ENCODE measurements at places on chromosomes 11 and 22.

DNA sequence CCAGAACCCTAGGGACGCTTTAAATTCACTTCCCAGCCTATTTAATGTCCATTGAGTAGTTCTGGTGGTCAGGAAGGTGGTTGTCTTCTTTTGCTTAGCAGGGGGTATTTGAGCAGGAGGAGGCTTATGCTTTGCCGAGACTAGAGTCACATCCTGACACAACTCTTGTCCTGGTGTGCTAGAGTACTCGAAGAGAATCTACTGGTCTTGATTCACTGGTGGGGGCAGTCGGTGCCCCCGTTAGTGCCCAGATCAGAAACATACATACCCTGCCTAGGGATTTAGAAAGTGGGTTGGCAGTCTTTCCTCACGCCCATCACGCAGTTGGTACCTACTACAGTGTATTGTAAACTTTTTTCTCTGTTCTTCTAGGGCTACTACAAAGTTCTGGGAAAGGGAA lies 2.7 kb downstream of the RPL27A start:
- no peak for DNase-seq

- DNase-seq = no peak
Measured at GRCh38 chr22:49965091-49966040, 4.8 kb downstream of the PIM3 start.

DNA sequence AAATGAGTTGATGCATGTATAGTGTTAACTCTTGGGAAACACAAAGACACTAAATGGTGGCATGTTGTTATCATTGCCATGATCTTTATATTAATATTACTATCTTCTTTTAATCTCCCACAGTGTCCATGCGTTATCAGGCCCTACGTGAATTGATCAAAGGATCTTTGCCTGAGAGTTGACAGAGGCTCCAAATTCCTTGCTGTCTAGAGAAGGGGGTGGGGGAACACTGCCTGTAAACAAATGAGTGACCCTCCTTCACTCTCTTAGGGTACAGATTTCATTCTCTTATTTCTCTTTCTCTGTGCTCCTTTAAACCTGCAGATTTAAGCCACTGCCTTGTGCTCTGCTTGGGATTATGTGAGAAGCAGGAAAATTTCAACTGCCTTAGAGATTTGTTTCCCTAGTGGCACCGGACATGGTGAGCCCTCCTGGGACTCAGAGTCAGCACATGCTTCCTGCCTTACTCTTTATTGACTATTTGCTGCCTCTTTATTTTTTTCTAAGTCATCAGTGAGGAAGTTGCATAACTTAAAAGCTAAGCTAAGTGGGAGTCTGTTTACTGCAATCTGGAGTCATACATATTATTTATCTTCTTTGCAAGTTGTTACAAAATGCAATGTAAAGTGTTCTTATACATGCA lies 122.9 kb downstream of the MAML2 start:
- no peak for DNase-seq

DNA sequence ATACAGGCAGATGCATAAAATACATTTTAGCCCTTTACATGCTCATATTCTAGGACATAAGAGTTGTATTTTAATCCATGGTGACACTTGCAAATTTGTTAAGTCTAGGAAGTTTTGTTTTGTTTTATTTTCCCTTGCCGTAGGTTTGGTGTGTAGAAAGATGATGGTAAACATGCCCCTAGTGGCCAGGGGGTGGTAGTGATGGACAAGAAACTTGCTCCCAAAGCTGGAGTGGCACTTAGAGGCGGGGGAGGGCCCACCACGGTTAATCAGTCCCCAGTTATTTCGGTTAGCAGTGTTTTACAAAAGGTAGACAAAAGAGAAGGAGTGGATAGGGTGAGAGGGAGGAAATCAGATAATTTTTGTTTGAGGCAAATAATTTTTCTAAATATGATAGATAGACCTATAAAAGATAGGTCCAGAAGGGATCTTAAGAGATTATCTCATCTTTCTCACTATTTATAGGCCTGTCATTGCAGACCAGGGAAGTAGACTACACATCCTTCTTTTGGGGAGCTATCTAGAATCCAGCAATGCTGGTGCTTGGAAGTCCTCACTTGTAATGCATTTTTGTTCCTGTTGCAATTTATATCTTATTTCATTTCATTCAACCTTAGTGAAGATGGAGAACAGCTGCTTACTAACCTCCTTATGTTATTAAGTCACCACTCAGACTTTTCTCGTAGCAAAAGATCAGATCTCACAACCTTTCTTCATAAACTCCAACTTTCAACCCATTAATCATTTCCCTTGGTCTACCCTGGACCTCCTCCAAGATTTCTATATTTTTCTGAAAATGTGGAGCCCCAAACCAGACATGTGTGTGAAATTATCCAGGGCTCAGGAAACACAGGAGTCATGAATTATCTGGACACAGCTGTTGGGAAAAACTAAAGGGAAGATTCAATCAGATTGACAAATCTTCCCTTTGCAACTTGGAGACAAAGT lies 5.9 kb upstream of the BDNF start:
- DNase-seq = no peak

DNA sequence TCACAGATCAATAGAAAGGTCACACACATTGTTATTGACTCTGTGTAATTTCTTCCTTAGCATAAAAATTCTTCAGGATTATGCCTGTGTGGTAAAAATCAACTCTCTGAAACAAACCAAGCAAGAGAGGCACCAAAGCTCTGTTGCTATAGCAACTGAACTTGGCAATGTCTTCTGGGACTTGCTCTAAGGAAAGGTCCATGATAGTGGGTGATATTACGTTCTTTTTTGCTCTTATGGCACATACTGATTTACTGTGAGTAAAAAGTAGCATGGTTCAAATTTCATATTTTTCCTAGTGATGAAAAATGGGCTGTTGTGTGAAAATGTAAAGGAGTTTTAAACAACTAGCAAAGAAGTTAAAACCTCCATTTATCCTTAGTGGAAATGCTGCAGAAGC lies 66.4 kb downstream of the SVIP start:
- DNase-seq = no peak

DNA sequence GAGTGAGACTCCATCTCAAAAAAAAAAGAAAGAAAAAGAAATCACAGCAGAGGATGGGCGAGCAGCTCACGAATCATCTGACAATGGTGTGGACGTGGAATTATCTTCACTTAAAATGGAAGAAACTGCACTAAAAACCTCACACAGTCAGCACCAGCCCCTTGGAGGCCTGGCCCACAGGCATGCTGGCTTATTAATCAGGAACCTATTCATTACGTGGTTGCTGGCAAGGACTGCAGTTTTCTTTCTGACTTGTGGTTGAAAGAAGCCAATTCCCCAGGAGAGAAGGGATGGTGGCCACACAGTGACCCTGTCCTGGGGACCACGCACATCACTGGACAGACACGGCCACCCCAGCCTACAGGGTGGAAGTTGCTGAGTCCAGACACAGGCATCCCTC lies 401.1 kb downstream of the CTTN start:
- DNase-seq = no peak

GRCh38 chr22:36391638-36392037 lies 3.9 kb upstream of the MYH9 start:
- no peak for DNase-seq

DNA sequence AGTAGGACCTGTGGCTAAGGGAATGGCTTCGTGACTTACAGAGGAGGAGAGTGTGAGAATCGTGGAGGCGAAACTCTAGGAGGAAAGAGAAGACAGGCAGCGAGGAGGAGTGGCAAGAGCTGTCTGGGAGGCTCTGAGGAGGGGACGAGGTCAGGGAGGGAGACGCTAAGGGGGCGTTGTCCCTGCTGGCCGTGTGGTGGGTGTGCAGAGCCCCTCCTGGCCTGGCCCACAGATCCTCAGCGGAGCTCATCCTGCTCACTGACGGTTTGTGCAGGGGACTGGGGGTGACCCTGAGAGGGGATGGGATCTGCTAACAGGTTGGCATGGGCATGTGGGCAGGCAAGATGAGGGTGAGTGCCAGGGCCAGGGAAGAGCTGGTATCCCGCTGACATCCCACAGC lies 56.5 kb upstream of the PRR5 start:
- no peak for DNase-seq

DNA sequence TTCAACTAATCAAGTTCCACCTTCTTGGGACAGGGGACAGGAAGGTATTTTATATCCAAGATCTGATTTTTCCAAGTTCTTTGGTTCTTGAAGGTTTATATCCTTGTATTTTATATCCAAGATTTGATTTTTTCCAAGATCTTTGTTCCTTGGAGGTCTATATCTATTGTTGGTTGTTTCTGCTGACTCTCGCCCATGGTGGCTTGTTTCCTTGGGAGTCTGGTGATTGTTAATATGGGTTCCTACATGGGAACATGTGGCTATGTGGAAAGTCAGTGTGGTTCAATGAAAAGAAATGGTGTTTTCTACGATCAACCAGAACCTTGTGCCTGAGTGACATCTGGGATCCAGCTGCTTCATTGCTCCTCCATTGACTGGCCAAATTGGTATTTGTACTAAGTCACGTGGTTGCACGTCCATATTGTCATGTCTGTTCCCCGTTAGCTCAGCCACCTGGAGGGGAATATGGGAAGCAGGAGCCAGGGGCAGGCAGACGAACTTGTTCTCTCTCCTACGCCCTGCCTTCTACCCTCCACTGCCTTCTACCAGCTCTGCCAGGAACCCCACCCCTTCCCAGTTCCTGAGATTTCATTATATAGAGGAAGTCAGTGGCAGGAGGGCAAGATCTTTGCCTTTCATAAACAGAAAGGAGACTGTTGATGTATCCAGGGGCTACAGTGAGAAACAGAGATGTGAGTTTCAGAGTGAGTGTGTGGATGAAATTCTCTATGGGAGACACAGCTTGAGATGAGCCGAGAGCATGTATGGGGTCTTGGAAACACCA lies 11.1 kb upstream of the CSF2RB start:
- DNase-seq = no peak

GRCh38 chr11:94806014-94806413 lies 37.9 kb downstream of the AMOTL1 start:
- DNase-seq = no peak

GRCh38 chr11:75945947-75946346 lies 130.9 kb downstream of the UVRAG start:
- DNase-seq = no peak

DNA sequence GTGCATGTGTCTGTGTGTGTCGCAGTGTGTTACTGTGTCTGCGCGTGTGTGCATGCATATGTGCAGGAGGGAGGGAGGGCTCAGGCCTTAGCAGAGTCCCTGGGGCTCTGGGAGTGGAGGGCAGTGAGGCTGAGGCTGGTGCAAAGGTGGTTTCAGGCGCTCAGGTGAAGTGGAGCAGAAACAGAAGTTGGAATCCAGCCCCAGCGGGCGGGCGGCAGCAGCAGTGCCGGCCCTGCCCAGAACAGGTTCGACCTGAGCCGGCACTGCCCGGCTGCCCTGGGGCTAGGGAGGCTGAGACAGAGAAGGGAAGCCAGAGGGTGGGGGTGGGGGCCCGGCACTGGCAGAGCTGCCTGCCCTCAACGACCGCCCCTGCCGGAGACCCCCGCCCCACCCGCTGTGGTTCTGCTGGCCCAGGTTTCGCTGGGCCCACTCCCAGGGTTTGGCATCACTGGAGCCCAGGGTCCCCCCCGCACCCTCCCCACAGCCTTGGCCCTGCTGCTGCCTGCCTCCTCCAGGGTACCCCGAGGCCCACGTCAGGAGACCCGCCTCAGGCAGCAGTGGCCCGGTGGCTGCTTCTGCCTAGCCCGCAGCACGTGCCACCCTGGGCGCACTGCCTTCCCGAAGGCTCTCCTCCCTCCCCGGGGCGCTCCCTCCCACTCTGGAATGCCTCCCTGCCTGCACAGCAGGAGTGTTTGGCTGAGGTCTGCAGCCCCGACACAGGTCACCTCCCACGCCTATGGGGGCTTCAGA lies 13.3 kb downstream of the ASCL2 start:
- no peak for DNase-seq

DNA sequence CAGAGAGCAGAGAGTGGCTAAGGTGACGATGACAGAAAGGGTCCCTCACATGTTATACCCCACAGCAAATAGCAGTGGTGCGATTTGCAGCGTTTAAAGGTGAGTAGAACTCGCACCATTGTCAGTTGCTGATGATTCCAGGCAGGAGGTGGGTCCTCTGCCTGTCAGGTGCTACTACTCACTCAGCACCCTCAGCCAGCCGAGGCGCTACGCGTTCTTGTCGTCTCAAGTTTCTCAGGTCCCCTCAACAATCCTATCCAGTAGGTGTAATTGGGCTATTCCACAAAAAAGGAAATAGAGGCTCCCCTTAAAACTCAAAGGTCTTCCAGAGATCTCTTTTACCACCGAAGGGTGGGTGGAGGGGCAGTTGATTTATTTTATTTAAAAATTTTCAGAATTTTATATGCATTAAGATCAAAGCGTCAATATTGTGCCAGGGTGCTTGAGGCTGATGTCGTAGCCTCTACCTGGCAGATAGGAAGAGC lies 18.3 kb downstream of the ELF5 start:
- no peak for DNase-seq

DNA sequence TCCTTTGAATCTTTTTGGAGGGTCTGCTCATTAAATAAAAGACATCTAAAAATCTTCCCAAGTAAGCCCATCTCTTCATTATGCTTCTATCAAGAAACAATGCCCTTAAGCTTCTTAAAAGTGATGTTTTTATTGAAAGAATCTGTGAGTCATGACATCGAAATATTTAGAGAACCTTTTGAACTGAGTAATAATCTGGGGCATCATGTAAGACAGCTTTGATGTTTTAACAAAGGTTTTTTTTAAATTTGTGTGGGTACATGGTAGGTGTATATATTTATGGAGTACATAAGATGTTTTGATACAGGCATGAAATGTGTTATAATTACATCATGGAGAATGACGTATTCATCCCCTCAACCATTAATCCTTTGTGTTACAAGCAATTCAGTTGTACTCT lies 46.8 kb downstream of the PLAAT5 start:
- DNase-seq = no peak

- DNase-seq = no peak
Measured at GRCh38 chr22:41001722-41002122, 50.5 kb downstream of the RBX1 start.
